ENCODE measurements at places on chromosomes 12 and 14.

DNA sequence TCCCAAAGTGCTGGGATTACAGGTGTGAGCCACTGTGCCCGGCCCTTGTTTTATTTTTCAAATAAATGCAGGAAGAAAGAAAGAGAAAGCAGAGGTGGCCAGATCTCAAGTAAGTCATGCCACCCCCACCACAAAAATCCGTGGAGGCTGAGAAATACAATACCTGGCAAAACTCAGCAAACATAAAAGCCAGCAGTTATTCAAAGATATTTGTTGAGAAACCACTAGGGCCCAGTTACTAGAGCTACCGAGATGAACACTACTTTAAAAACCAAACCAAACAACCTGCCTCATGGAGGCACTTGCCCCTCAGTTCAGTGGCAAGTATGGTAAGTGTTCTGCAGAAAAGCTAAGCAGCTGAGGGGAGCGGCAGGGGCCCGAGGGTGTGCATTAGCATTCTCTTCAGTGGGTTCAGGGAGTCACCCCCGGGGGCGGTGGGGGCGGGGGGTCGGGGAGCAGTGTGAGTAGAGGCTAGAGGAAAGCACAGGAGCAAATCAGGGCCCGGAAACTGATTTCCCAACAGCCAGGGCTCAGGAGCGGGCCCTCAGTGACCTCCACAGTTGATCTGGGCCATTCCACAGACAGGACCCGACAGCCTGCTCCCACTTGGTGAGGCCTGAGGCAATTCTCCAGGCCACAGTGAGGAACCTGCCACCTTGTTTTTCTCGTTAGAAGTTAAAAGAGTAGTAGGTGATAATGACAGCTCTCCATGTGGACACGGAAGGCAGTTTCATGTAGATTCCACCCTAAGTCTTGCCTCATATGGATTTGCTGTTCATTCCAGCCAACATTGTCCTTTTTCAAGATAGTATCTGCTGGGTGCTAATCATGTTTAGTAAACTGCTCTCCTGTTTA is 8.6 kb downstream of the EVL start:
- no peak for DNase-seq

GRCh38 chr14:105867961-105868599 is 341.7 kb downstream of the TMEM121 start:
- DNase-seq: no peak

DNA sequence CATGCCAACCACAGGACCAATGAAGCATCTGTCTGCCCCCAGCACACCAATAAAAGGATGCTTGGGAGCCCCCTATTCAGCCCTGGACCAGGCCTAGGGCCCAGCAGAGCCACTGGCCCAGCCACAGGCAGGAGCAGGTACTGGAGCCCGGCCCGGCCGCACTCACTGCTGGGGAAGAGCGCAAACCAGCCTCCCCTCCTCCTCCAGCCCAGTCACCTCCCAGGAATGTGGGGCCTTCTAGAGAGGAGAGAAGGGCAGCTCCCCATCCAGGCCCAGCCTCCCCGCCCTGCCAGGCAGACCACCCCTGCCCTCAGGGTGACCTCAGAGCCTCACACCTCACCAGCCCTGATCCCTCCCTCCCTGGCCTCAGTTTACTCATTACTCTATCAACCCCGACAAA is 56.2 kb downstream of the CCNK start:
- peak; percentile 91 for DNase-seq

DNA sequence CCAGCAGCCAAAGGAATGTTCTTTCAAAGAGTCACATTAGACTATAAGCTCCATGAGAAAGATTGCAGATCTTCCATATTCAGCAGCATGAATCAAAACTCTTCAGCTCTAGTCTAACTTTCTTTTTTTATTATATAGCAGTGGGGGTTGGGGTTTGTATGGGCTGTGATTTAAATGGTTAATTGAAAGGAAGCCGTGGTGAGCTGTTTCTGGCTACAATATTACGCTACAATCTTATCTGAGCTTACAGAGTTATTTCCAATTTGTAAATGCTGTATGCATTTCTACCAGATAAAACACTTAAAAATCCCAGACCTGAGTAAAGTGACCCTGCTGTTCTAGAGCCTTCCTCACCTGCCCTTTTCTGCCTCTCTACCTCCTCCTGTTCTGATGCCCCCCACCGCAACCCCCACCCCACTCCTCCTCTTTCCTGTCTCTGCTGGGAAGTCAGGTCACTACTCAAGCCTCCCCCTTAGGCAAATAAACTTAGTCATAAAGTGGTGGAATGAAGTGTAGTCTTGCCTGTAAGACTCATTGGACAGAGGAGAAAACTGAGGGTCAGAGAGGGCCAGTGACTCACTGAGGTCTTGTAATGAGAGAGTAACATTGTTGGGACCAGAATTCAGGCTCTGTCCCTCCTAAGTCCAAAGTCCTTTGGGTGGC is 1089.5 kb downstream of the BCL11B start:
- DNase-seq: peak; percentile 52

- peak; percentile 31 for DNase-seq
Measured at GRCh38 chr12:122834104-122834920, 945 bp upstream of the HIP1R start.

GRCh38 chr12:16857456-16857923 is 251.5 kb upstream of the LMO3 start:
- no peak for DNase-seq

DNA sequence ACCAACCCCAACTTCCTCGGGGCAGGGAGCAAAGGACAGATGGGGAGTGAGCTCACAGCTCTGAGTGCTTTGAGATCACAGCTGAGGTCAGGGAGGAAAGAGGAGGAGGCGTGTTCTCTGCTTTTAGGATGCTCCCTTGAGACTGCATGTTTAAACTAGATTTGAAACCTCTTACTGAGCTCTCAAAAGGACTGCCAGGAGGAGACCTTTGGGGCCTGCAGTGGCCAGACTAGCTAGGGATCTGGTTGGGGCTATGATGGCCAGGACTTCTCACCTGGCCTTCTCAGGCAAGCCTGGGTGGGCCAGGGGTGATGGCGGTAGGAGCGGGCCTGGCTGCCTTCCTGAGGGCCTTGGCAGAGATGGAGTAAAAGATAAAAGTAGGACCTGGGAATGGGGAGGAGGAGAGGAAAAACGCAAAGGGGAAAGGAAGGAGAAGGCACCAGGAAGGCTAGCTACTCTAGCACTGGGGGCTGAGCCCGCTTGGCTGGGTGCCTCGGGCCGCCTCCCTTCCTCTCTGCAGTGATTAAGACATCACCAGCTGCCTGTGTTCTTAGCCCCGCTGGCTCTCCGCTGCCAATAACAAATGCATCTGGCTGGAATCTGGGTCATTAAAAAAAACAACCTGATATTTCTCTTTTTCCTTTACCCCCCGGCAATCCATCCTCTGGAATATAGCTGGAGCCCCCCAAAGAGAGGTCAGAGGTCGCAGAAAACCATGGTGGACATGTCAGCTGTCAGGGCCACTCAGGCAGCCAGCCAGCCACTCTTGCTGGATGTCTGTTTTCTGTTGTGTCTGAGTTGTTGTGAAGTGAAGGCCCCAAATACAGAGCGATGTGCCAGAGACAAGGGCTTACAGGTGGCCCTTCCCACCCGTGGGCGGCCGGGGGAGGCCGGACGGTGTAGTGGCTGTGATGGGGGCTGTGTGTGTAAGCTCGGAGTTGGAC is 141.3 kb downstream of the TSPAN9 start:
- peak; percentile 73 for DNase-seq

DNA sequence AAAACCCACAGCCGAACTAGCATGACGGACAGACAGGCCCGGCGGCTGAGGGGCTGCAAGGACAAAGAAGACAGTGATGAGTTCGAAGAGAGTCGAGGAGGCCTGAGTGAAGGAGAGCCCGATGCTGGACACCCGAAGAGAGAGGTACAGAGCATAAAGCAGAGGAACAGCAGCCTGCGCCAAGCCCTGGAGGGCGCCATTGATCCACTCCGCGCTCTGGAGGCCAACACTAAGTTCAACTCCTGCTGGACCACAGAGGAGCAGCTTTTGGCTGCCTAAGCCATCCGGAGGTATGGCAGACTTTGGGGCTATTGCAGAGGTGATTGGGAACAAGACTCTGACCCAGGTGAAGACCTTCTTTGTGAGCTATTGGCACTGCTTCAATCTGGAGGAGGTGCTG is 7.8 kb upstream of the PLXNC1 start:
- DNase-seq: peak; percentile 17

GRCh38 chr12:103810111-103810510 is 30.9 kb downstream of the NT5DC3 start:
- DNase-seq: no peak

- peak; percentile 1 for DNase-seq
Measured at GRCh38 chr14:77738559-77739250, 22.3 kb downstream of the SNW1 start.

GRCh38 chr14:89702073-89702875 is 252.3 kb downstream of the EFCAB11 start:
- DNase-seq: peak; percentile 87

DNA sequence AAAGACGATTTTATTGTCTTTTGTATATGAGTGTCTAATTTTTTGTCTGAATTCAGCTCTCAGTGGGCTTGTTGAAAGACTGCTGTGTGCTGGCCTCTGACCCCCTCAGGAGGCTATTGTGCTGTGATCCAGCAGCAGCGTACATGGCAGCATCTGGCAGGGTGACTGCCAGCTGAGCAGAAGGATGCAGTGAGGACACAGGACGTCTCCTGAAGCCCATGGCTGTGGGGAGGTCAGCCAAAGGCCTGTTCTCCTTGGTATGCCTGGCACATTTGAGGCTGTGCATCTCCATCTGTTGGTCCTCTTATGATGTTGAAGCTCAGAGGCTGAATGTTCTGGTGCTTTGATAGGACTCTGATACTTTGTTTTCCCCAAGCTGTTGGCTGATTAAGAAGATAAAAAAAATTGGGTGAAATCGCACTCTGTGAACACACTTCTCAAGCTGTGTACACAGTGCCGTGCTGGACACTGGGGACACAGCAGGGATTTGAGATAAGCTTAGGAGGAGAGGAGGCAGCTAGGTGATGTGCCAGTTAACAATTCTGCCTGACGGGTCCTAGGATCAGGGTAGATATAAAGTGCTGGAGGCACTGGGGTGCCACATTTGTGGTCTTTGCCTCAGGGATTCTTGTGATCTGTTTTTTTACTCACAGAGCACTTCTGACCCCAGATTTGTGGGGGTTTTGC is 37.5 kb downstream of the EID3 start:
- no peak for DNase-seq

GRCh38 chr12:1533602-1534304 is 60.6 kb downstream of the FBXL14 start:
- DNase-seq: peak; percentile 51

DNA sequence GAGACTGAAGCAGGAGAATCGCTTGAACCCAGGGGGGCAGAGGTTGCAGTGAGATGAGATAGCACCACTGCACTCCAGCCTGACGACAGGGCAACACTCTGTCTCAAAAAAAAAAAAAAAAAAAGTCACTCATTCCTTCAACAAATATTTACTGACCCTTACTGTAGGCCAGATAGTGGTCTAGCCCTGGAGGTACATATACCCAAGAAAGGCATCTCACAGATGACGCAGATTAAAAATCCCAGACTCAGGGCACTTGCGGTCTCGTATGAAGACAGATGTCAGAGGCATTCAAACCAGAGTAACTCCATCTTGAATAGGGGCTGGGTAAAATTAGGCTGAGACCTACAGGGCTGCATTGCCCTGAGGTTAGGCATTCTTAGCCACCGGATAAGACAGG is 44.8 kb downstream of the CLMN start:
- DNase-seq: no peak

- no peak for DNase-seq
Measured at GRCh38 chr14:62739647-62740046, 305.6 kb downstream of the KCNH5 start.

DNA sequence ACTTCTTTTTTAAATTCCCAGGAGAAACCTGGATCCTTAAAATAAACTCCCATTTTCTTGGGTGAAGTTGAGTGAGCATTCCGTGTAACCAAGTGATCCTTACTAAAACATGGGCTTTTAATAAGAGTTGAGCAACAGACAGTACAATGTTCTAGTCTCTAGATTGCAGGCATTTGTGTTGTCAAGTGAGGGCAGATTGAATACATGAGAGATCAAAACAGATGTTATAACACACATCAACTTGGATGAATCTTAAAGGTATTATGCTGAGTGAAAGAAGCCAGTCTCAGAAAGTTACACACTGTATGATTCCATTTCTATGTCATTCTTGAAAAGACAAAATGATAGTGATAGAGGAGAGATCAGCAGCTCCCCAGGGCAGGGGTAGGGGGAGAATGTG is 213.9 kb upstream of the CCDC196 start:
- DNase-seq: no peak

DNA sequence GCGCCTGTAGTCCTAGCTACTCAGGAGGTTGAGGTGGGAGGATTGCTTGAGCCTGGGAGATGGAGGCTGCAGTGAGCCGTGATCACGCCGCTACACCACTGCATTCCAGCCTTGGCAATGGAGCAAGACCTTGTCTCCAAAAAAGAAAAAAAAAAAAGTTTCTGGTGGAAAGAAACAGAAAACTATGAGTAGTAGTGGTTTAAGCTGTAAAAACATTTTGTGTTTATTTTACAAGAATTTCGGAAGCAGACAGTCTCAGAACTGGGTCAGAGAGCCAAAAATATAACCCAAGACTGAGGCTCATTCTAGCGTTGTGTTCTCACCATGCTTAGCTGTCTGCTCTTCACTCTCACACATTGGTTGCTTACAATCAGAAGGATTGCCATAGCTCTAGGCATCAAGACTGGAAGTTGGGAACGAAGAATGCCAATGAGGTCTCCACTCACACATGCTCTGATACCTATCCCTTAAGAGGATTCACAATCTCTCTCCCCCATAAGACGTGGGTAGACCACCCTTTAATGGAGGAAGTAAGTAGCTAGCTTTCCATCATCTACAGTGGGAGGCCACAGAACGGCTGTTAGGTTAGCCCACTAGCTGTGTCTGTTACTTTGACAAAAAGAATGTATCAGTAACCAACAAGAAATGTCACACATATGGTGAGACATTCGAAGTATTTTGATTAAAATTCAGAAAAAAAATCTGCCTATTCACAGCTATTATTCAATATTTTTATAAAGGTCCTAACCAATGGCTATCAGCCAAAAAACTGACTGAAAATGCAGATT is 117.6 kb upstream of the RASSF8 start:
- DNase-seq: peak; percentile 60

- DNase-seq: no peak
Measured at GRCh38 chr12:39368096-39368495, 74.8 kb downstream of the KIF21A start.

DNA sequence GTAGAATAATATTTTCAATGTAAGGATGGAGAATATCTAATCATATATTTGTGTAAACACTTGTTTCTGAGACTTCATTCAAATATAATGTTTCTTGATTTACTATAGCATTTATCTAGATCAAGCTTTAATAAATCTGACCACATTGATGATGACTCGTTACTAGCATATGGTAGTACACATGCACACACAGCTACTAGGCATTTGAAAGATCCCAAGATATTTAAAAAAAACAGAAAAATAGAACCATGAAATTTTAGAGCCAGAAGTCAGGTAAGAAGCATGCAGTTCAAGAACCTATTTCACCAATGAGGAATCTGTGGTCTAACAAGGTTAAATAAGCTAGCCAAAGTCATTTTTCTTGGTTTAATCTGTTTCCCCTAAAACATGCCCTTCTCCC is 32.0 kb downstream of the DCP1B start:
- peak; percentile 80 for DNase-seq

DNA sequence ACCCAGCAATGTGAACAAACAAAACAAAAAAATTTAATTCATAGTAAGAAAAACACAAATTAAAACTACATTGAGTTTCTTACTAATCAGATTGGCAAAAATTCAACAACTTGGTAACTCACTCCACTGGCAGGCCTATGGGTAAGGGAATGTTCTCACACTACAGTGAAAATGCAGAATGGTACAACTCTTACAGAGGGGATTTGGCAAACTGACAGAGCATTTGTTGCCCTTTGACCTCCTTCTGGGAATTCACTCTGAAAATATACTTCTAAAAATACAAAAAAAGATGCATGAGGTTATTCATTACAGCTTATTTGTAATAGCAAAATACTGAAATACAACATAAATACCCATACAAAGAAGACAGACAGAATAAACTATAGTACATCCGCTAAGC is 32.8 kb downstream of the ABCD2 start:
- no peak for DNase-seq
